ENCODE measurements at places on chromosomes 5 and 9.

GRCh38 chr5:75690669-75691068 lies 26.6 kb downstream of the POC5 start:
- no peak for DNase-seq

- peak; percentile 15 for DNase-seq
These were observed 1.7 kb upstream of the NTMT1 start for GRCh38 chr9:129624168-129624759.

DNA sequence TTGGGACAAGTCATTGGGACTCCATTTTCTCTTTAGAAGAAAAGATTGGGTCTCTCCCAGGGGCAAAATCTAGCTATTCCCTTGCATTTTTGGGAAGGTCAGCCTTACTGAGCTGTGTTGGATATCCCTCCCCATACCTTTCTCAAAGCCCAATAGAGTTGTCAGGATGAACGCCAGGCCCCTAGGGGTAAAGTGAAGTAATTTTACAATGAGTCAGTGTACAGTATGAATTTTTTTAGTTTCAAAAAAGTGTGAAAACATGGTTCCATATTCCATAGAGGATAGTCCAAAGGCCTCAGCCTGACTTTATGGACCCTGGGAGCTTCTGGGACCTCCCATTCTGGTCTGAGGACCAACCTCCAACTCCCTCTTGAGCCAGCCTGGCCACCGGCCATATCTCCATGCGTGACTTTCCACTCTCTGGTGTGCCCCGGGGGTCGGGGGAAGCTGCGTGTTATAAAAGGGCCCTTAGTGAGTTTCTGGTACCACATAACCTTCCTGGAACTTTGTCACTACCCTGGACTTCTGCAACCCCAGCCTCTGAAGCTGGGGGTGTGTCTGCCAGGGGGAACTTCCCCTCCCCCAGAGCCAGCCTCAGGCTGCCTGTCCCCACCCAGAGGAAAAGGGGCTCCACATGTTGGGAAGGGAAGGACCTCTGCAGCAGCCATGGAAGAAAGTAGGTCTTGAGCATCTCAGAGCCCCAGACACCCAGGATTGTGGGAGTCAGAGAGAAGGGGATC lies 52.4 kb upstream of the SYNPO start:
- no peak for DNase-seq

DNA sequence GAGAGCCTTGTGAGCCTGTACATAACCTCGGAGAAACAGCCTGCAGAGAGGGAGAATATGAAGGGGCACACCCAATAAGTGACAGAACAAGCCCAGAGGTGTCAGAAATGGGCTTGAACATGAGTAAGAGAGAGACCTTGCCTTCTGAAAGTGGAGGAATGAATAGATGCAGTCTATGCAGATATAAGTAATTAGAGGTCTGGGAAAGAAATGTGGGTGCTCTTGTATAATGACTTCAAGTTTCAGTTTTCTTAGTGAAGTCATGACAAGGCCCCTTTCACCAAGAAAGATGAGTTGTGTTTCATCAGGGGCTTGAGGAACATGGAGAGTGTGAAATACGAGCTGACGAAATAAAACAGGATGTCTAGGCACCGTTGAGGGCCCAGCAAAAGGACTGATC lies 15.1 kb downstream of the GRAMD2B start:
- no peak for DNase-seq

DNA sequence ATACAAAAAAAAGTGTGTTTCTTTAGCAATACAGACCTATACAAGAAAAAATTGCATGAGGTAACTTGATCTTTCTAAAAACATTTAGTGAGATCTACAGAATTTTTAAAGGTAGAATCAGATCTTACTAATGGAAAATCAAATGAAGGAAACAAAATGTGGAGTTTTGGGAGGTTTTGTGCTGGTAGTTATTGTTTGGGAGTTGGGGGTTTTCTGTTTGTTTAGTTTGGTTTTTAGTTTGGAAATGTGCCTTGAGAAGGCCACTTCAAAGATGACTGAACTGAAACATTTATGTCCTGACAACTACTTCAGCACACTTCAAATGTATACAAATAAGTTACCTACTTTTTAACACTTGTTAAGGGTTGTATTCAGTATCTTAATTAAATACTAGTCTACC lies 280.1 kb downstream of the NR2F1-AS1 start:
- DNase-seq = no peak

DNA sequence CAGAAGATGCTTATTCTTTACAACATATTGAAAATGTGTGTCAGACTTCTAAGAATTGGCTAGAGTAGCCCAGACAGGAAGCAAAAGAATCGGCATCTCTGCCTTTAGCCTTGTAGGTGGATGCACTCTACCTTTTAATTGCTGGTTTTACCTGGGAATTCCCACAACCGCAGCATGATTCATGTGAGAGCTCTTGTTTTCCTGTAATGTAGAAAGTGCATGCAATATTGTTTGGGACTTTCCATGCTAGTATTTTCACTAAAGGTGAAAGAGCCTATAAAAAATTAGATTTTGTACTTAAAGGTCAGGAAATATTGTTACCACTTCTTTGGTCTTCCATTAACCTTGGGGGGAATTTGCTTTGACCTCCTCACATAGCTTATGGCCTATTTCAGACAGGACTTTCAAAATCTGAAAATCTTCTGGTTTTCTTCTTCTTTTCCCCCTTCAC lies 89.8 kb downstream of the NTRK2 start:
- DNase-seq = no peak

DNA sequence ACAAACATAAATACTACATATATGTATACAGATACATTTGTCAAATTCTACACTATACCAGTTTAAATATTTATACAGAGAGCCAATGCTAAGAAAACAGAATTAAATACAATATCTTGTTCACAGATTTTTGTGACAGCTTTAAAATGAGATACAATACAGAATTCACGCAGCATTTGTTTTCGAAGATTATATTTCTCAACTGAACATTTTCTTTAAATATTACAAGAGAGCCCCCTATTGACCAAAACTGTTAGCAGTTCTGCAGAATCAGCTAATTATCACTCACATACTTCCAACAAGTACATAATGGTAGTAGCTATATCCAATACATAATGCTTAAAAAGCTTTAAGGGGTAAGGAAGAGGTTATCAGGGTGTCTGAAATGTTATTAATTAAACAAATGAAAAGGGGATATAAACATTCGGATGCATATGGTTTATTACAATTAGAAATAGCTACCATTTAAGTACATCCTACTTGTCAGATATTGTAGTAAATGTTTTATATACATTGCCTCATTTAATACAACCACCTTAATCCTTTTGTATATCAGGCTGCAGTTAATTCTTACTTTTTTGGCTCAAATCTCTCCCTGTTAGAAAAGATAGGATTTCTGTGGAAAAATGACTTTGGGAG lies 31.7 kb downstream of the ZDHHC21 start:
- no peak for DNase-seq

- DNase-seq = no peak
These were observed 3.0 kb downstream of the TXNDC15 start for GRCh38 chr5:134877159-134877558.

DNA sequence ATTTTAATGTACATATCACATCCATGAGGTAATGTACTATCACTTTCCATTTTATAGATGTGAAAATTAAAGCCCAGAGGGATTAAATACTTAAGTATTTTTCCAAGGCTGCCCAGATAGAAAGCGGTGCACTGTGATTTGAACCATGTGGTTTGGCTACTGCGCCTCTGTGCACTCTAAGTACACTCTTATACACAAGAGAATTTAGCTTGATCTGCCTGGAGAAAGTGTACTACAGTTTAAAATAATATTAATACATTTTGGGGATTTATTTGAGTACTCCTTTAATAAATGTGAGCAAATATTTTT lies 360.4 kb upstream of the ACTBL2 start:
- DNase-seq = no peak

DNA sequence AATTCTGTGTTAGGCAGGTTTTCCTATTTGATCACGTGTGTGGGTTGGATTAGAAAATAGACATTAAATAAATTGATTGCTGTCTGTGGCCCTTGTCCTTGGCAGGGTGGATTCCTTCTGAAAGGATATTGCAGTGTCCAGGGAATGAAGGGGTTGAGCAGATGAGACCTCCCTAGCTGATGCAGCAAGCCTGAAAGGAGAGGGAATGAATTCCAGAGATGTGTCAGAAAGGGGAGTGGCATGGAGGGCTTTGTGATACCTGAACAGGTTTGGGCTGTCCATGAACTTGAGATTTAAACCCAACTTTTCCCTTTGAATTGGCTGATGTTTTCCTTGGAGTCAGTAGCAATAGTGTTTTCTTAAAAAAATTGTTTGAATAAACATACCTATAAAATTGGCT lies 66.8 kb downstream of the ADCY2 start:
- DNase-seq = no peak

DNA sequence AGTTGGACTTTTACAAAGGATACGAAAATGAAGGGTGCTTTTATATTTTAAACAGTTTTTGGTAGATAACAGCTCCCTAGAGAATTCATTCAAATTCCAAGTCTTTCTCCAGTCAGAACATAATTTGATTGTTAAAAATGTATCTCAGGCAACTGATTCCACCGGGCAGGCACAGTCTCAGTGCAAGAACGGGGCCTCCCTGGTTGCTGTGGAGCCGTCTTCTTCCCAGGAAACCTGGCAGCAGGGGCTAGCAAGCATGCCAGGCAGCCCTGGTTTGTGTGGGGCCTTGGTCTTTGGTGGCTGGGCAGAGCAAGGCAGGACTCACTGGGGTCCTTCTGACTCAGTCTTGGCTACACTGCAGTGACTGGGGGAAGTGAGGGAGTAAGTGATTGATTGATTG lies 143.5 kb downstream of the NXNL2 start:
- DNase-seq = no peak

DNA sequence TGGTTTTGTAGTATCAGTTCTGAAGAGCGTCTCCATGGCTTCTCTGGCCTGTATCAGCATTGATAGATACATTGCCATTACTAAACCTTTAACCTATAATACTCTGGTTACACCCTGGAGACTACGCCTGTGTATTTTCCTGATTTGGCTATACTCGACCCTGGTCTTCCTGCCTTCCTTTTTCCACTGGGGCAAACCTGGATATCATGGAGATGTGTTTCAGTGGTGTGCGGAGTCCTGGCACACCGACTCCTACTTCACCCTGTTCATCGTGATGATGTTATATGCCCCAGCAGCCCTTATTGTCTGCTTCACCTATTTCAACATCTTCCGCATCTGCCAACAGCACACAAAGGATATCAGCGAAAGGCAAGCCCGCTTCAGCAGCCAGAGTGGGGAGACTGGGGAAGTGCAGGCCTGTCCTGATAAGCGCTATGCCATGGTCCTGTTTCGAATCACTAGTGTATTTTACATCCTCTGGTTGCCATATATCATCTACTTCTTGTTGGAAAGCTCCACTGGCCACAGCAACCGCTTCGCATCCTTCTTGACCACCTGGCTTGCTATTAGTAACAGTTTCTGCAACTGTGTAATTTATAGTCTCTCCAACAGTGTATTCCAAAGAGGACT lies 1.5 kb downstream of the GPR21 start:
- DNase-seq = no peak

- no peak for DNase-seq
These were observed 243 bp upstream of the SHISAL2B start for GRCh38 chr5:64690104-64690416.

- DNase-seq = peak; percentile 54
These were observed 47.1 kb downstream of the CAST start for GRCh38 chr5:96709152-96709821.

DNA sequence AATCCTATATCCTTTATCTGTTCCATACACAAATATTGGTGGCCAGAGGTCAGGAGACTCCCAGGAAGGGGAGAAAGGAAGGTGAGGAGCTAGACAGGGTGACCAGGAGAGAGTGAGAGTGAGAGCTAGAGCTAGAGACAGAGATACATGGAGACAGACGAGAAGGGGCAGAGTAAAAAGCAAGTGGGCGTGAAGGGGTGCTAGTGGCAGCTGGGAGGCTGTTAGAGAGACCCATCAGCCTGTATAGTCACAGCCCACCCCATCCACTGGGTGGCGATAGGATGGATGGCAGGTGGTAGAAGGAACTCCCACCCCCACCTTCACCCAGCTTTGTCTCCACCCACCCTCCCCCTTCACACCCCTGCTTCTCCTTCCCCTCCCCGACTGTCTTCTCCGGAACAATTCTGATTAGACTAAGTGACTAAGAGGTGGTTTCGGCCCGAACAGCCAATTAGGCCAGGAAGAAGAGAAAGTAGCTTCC lies 32.8 kb downstream of the PCDH1 start:
- DNase-seq = no peak

DNA sequence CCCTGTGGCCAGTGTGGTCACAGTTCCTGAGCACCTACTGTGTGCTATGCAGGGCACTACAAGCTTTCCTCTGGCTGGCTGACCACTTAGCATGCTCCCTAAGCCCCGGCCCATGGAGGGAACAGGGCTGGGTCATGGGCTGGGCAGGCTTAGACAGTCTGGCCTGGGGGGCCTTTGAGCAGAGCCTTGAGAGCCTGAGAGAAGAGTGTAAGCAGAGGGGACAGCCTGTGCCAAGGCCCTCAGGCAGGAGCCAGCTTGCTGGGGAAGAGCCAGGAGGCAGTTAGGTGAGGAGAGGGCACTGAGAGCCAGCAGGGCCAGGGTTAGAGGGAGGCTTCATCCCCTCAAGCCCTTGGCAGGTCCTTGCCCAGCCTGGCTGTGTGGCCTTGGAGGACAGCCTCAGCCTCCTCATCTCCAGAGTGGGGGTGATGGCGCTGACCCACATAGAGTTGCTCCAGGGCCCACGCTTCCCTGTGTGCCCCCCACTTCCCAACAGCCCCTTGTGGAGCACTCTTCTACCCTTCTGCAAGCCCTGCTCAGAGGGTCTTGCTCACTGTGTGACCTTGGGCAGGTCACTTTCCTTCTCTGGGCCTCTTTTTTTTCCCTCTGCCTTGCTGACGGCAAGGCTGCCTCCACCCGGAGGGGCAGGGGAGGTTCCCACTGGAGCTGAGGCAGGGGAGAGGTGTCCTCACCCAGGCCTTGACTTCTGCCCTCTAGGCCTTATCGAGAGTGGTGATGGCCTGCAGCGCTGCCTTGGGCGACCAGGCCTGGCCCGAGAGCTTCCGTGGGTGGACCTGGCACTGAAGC lies 107.1 kb downstream of the PHF2 start:
- DNase-seq = no peak

DNA sequence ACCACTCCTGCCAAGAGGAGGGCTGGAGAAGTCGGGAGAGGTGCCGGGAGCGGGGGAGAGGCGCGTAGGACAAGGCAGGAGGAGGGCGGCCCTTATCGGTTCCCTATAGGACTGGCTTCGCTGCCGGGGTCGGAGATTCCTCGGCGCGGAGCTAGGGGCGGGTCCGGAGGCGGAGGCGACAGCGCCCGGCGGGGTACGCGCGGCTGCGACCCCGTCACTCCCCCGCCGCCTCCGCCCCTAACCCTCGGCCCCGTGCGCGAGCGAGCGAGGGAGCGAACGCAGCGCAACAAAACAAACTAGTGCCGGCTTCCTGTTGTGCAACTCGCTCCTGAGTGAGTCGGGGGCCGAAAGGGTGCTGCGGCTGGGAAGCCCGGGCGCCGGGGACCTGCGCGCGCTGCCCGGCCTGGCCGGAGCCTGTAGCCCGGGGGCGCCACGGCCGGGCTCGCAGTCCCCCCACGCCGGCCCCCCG lies 2.0 kb downstream of the GLIS3 start:
- DNase-seq = peak; percentile 43

GRCh38 chr9:110947491-110948044 lies 90.7 kb downstream of the LPAR1 start:
- no peak for DNase-seq

- no peak for DNase-seq
These were observed 619.4 kb upstream of the KLF4 start for GRCh38 chr9:108108852-108109448.
